Activated CD8-positive, alpha-beta memory T cell treated with anti-CD3 and anti-CD28 coated beads for 4 hours (primary cell): ENCODE measurements at places on chromosomes 5 and 9.

DNA sequence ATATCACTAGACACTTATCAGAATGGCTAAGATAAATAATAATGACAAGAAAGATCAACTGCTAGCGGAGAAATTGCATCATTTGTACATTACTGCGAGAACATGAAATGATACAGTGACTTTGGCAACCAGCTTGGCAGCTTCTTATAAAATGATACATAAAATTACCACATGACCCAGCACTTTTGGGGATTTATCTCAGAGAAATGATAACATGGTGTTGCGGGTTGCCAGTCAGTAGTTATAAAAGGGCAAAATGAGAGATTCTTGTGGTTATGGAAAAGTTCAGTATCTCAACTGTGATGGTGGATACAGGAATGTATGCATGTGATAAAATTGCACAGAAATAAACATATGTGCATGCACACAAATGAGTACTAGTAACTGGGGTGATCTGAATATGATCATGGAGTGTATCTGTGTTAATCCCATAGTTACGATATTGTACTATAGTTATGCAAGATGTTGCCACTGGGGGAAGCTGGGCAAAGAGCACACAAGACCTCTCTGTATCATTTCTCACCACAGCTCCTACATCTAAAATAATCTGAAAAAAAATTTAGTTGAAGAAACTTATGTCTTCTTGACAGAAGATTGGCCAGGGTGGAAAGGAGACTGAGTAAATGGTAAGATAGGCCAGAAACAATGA is 128.9 kb downstream of the NXNL2 start:
- no peak for DNase-seq

DNA sequence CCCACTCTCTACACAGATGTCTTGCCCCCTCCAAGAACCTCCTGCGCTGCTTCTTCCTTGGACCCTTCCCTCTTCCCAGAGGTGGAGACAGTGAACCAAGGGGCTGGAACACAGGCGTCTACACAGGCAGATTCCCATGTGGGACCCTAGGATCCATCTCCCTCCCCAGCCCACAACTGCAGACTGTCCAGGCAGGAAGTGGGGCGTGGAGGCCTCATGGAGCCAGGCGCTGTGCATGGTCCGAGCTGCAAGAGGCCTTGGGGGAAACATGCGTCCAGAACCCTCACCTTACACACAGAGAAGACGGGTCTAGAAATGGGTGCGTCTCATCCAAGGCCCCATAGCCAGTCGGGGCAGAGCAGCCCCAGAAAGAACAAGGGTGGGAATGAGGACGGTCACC is 117.5 kb downstream of the VAV2 start:
- DNase-seq = no peak

DNA sequence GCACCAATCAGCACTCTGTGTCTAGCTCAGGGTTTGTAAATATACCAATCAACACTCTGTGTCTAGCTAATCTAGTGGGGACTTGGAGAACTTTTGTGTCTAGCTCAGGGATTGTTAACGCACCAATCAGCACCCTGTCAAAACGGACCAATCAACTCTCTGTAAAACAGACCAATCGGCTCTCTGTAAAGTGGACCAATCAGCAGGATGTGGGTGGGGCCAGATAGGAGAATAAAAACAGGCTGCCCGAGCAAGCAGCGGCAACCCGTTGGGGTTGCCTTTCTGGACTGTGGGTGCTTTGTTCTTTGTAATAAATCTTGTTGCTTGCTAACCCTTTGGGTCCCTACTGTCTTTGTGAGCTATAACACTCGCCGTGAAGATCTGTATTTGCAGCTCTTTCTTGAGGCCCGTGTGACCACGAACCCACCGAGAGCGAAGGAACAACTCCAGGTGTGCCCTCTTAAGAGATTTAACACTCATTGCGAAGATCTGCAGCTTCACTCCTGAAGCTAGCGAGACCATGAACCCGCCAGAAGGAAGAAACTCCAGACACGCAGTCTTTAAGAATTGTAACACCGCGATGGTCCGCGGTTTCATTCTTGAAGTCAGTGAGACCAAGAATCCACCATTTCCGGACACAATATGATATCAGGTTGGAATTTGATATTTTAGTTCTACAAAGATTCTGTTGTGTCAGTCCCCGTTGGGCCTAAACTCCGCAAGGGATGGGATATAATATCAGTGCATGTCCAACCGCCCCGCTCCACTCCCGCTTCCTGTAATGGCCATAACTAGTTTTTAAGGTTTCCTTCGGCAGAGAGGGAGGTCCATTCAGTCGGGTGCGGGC is 740 bp upstream of the TRMT10B start:
- no peak for DNase-seq

DNA sequence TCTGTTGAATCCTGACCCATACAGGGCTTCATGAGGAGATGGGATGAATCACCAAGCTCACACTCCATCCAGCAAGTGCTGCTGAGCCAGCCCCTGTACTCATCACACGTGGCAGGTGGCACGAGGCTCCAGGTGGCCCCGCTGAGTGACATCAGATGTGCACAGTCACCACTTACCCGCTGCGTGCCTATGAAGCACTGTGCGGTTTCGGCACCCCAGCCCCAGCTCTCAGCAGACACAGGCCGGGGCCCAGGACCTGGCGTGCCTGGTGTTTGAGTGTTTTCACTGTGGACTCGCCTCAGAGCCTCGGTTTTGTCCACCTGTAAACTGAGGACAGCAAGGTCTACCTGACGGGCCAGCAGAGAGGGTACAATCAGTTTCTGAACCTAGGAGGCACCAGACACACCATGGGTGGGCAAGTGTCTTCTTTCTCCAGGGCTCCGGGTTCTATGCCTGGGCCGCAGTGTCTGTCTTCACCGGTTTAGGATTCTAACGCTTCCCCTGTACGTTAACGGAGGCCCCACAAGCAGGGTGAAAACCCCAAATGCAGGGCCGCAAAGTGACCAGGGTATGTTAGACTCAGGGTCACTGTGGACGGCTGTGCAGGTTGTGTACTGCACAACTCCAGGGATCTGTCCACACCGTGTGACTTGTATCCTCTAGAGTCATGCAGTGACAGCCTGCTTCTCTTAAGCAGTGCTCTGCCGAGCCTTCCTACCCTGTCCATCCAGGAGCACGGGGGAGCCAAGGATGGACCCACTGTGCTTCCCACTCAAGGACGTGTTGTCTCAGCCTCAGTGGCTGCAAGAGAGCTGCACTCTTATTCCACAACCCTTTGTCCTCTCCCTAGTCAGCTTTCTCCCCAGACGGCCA is 44.3 kb upstream of the COL5A1 start:
- no peak for DNase-seq

GRCh38 chr9:18404434-18405029 is 69.4 kb upstream of the ADAMTSL1 start:
- DNase-seq = no peak
